ENCODE measurements at places on chromosomes 5 and 9. TPM values are rescaled to one million over a fixed set of nuclear protein-coding genes. Genes with fewer than 3 reads are reported as not detected.

DNA sequence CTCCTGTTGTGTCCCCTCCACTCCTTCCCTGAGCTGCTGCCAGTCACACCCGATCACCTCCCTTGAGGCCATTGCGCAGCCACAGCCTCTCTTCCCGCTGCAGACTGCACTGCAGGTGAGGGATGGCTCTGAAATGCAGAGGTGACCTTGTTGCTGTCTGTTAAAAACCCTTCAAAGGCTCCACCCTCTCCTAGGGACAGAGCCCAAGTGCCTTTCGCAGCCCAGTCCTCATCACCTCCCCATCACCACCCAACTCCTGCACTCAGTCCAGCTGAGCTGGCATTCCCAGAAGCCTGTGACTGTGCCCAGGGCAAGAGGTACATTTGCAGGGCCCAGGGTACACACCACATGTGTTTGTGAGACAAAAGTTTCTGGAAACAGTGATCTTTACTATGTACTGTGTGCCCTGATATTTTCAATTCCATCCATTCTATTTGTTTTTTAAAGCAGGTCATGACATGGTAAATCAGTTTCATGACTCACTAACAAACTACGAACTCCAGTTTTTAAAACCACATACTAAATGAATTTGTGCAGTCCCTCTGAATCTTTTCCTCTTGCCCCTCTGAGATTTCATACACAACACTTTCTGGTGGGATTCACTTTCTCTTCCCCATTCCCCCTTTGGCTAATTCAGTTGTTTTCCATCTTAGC is 73.0 kb upstream of the SPOCK1 start:
- no peak for DNase-seq

- no peak for DNase-seq
These were observed 37.6 kb downstream of the FBXL17 start for GRCh38 chr5:108344103-108344822.

DNA sequence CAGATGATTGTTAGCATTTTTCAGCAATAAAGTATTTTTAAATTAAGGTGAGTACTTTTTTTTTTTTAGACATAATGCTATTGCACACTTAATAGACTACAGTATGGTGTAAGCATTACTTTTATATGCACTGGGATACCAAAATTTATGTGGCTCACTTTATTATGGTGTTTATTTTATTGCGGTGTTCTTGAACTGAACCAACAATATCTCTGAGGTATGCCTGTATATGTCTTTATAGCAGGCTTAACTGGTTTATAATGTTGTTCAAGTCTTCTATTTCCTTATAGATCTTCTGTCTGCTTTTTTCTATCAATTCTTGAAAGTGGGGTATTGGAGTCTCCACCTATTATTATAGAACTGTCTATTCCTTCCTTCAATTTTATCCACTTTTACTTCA is 18.0 kb downstream of the ZBTB43 start:
- DNase-seq, result no peak

GRCh38 chr5:177434437-177434836 is 8.0 kb downstream of the GRK6 start:
- DNase-seq, result no peak

DNA sequence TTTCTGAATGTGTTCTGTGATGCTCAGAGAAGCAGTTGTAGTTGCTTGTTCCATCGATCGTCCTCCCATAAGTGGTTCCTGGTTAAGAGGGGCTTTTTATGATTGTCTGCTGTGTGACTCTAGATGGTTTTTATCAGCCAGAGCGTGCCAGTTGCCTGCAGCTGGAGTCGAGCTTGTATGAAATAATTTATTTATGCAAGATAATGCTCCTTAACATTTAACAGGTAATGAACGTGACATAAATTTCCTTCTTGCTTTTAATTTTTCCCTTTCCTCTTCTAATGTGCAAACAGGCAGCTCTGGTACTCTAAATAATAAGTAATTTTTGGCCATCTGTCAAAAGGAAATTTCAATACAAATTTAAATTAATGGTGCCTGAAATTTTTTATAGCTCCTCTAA is 84.4 kb downstream of the TLE4 start:
- DNase-seq, result no peak

PARP8 gene
- total RNA-seq, result 26.2 TPM

ADCY2 gene
- 30.1 TPM for total RNA-seq

All from breast epithelium (tissue), 4 donors.